ENCODE measurements at places on chromosomes 1 and 21.

DNA sequence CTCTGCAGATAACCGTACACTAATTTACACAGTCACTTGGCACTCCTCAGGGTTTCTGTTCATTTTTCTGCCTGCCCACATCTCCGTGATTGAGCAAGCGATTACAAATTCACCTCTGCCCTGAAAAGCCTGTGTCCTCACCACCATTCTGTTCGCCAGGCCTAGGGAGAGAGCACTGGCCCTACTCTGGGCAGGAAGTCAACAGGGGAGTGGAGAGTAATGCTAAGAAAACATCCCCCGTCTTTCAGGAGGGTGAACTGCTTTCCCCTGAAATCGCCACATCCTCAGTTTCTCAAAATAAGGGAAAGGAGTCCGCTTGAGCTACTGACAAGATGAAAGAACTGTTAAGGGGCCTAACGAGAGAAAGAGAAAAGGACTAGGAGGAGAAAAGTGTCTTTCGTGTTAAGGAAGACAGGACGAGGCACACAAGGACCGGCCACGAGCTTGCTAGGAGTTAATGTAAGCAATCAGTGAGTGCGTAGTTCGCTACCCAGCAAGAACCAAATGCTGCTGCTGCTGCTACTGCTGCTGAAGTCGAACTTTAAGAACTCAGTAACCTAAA, 632 bp downstream of the PEX19 start:
- no peak for DNase-seq

GRCh38 chr21:37244501-37245095, 22.5 kb downstream of the VPS26C start:
- DNase-seq, result no peak

DNA sequence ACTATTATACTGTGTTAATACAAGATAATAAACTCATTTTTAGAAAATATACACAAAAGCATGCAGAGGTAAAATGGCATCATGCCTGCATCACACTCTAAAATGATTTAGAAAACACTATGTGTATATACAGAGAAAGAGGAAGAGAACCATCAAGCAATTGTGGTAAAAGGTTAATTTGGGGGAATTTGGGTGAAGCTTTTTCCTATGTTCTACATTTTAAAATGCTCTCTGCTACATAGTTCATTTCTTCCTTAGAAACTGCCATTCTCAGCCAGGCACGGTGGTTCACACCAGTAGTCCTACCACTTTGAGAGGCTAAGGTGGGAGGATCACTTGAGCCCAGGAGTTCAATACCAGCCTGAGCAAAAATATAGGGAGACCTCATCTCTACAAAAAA, 44.1 kb downstream of the GON4L start:
- DNase-seq, result no peak

DNA sequence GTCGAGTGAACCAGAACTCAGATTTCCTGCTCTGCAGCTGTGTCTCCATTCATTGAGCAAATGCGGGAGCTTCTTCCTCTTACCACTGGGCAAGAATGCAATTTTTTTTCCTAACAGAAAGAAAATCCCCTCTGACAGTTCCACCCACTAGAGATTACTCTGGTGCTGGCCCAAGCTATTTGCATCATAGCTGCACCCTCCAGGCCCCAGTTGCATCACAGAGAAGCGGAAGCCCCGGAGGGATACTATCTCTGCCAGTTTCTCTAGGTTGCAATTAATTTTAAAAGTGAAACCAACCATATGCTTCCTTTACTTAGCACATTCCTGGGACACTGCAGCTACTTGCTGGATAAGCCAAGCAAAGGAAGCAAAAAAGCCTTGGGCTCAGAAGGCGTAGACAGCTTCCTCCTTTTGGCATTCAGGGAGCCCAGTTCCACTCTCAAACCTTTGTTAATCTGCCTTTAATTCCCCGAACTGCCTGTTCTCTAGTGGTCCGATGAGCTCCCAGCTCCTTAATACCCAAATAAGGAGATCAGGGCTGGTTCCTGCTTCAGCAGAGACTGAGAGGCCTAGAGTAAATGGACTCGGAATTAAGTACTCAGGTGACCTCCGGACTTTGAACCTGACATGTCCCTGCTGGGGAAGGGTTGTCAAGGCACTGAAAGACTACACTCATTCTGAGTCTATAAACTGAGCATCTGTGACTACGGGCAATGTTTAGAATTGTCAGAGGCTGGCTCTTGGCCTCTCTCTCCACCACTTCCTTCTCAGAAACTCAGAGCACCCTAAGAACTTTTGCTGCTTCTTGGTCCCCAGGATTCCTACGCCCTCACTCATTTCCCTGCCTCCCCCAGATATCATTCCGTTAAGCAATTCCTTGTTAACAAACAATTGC, 72.5 kb upstream of the TNFSF18 start:
- no peak for DNase-seq

- peak; percentile 54 for DNase-seq
These were observed 49.3 kb downstream of the VWA5B1 start for GRCh38 chr1:20339811-20340457.

- DNase-seq, result no peak
These were observed 163.4 kb upstream of the CD34 start for GRCh38 chr1:208074353-208074752.

GRCh38 chr21:34762786-34763185, 94.0 kb downstream of the CLIC6 start:
- DNase-seq, result no peak

DNA sequence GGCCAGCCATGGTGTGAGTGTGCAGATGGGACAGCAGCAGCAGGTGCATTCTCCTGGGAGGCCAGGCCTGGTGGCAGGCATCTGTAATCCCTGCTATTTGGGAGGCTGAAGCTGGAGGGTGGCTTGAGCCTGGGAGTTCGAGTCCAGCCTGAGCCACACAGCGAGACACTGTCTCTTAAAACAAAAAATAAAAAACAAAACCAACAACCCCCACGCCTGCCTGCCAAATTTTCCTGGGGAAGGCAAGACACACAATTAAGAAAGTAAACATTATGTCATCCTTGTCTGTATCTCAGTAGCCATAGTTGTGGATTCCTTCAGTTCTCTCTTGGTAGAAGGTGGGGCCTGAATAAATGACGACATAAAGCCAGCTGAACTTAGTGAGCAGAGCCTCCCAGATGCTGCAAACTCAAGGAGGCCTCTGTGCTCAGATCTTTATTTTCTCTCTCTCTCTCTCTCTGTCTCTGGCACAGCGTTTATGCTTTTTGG, 57.6 kb upstream of the CD34 start:
- DNase-seq, result no peak

- DNase-seq, result no peak
These were observed 62.4 kb downstream of the DDX20 start for GRCh38 chr1:111818081-111818480.

DNA sequence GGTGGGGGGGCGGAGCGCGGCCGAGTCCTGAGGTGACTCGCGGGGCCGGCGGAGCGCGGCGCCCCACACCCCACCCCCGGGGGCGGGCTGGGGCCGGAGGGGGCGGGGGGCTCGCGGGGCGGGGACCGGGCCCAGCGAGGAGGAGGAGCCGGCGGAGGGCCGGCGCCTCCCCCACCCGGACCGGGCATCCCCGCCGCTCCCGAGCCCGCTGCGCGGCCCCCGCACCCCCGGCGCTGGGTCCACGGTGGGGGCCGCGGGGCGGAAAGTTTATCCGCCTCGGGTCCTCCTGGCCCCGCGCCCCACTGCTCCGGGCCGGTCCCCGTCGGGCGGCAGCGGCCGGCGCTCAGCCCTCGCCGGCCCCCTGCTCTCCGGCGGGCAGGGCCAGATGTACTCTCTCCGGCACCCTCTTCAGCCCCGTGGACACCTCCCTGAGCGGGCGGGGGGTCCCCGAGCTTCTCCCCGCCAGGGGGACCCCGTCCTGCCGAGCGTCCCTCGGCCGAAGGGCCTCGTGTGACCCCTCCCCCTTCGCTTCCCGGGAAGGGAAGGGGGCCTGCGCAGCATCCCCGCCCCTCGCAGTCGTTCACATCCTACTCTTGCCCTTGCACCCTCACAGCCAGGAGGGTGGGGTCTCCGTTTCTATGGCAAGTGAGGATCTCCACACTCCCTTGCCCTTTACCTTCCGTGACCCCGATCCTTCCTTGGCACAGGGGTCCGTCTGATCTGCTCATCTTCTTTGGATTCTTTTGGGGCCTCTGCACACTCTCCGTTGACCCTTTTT, 663 bp downstream of the CAMTA1 start:
- no peak for DNase-seq

DNA sequence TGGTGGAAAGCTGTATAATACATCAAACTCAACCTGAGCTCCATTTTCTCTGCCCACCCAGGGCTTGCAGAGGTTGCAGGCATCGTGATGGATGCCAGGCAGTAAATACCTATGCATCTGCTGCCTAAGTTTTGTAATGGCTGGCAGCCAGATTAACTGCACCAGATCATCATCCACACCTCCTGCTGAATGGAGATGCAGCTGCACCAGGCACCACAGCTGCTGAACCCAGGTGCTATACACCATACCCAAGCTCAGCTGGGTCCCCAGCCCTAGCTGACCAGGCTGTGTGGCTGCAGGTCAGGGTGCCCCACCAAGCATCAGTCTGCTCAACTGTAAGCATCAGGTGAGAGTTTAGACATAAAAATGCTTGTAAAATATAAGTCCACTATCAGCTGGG, 6.7 kb upstream of the SNAPIN start:
- DNase-seq, result no peak

- no peak for DNase-seq
These were observed 172.0 kb upstream of the USP24 start for GRCh38 chr1:55387145-55387544.

DNA sequence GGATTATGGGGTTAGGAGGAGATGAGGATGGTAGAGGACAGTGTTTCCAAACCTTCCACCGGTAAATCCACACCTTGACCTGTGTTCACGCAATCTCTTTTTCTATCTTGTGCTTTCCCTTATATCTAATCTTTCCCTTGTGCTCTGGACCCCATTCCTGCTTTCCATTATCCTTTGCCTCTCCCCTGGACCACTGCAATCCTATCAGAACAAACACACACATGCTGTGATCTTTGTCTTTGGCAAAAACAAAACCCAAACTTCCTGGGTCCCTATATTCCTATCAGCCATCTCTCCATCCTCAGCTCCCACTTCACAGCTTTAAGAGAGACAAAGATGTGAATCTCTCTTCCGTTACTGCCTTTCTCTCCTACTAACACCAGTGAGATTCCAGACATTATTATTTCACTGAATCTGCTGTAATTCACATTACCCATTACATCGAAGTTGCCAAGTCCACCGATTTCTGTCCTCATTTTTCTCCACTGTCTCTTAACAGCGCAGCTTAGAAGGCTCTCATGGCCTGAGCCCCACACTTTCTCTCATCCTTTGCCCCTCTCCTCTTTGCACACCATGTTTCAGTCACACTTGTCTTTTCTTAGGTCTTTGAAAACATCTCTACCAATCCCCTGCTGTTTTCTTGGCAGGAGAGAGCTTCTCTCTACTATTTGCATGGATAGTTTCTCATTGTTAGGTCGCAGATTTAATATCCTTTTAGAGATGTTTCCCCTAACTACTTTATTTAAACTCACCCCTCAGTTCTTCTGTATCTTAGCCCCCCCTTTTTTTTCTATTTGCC, 230.0 kb upstream of the B3GALT2 start:
- no peak for DNase-seq

GRCh38 chr1:150142083-150142482, 7.6 kb upstream of the PLEKHO1 start:
- DNase-seq, result no peak

GRCh38 chr1:47779613-47780012, 217.6 kb downstream of the TRABD2B start:
- DNase-seq, result no peak

DNA sequence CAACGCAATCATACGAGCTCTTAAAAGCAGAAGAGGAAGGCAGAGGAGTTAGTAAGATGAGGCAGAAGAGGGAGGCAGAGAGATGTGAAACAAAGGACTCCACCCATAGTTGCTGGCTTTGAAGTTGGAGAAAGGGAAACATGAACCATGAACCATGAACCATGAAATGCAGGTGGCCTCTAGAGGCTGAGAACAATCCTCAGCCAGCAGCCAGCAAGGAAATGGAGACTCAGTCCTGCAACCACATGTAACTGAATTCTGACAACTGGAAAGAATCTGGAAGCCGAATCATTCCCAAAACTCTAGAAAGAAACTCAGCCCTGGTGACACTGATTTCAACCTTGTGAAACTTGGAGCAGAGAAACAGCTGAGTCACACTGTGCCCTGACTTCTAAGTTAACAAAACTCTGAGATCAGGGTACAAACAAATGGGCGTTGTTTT, 10.1 kb downstream of the DIPK1A start:
- DNase-seq, result no peak

GRCh38 chr1:108570128-108570527, 10.2 kb downstream of the EEIG2 start:
- DNase-seq, result no peak

- DNase-seq, result no peak
These were observed 644.1 kb downstream of the LMO4 start for GRCh38 chr1:87972811-87973210.

DNA sequence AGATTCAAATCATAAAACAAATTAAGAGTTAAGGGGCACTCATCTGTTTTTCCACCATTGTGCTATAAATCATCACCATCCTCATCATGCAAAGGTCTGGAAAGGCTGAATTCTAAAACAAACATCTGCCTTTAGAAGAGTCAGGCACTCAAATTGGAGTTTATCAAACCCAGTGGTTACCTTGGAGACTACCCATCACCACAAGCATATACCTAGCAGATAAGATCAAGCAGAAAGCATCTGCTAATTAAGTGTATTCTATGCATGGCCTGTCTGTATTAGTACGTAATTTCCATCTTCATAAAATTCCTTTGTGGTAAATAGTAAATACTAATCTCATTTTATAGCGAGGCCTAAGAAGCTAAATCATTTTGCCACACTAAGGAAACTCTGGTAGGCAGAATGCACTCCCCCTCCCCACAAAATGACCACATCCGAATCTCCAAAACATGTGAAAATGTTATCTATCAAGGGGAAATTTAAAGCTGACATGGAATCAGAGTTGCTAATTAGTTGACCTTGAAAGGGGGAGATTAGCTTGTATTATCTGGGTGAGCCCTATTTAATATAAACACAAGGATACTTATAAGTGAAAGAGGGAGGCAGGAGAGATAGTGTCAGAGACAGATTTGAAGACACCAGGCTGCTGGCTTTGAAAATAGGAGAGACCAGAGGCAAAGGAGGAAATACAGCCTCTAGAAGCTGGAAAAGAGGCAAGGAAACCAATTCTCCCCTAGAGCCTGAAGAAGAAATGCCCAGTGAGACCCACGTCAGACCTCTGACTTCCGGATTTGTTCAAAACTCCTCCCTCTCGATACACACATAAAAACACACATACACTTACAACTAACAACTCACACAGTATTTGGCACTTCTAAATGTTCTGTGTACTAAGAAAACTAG, 23.2 kb downstream of the ARID4B start:
- DNase-seq, result peak; percentile 15

DNA sequence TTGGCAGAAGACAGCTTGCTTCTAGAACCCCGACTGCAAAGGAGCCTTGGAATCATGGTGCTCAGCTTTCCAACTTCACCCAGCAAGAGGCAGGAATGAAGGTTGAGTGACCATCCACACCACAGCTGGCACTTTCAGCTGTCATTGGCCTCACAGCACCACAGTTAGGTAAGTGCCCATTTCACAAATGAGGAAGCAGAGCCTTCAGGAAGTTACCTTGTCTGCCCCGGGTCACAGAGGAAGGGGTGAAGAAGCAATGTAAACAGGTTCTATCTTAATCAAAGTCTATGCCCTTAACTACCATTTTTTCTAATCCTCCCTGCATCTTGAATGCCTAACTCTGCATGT, 156.0 kb downstream of the GLUL start:
- DNase-seq, result no peak

All from NCI-H1436 (cell line).